Sigmoid colon (tissue), 7 donors: ENCODE measurements at places on chromosomes 2 and 18. TPM values are rescaled to one million over a fixed set of nuclear protein-coding genes. Genes with fewer than 3 reads are reported as not detected.

Gene GKN2
- total RNA-seq: not detected

DNA sequence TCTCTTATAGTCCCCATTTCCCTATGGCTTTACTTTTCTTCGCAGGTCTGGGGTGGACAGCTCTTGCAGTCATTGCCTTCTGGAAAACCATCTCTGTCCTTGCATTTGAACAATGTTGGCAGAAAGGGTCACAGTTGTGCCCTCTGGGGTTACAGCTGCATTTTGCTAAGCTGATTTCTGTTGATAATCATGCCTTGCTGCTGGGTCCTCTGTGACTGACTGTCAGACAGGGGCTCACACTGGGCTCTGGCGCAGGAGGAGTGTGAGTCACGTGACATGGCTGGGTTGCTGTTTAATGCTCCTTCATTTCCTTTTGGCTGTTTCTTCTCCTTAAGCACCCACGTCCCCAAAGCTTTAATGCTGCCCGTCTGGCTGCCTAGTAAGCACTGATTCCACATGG is 196.6 kb upstream of the LHCGR start:
- no peak for DNase-seq

GRCh38 chr2:113692698-113693428 is 63.6 kb downstream of the SLC35F5 start:
- DNase-seq: no peak

Gene ANKRD30BL
- not detected for total RNA-seq

GRCh38 chr18:29104671-29105070 is 927.7 kb upstream of the CDH2 start:
- no peak for DNase-seq

DNA sequence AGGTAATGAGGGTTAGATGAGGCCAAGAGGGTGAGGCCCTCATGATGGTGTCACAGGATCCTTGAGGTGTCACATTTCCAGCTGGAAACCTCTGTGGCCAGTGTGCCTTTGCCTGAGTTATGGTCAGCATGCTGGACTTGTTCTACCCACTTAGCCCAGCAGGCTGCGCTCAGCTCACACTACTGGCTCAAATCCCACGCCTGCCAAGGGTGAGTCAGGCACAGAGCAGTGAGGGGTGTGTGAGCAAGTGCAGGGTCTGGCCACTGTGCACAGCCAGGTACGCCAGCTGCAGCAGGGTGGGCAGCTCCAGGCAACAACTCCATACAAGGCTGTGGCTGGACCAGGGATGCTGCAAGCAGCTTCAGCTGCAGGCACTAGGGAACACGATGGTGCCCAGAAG is 616.6 kb upstream of the FSHR start:
- no peak for DNase-seq

Gene HOXD9
- total RNA-seq: 10.6 TPM

Gene CNDP1
- total RNA-seq: not detected

GRCh38 chr2:125169022-125169763 is 1144.1 kb downstream of the CNTNAP5 start:
- DNase-seq: no peak

Gene ALPI
- not detected for total RNA-seq

- DNase-seq: peak; percentile 37
Measured at GRCh38 chr2:128573116-128573515, 254.4 kb upstream of the HS6ST1 start.

GRCh38 chr2:235025800-235026536 is 74.2 kb downstream of the SH3BP4 start:
- DNase-seq: peak; percentile 62

Gene CTIF
- total RNA-seq: 46.6 TPM

GRCh38 chr18:68604256-68604655 is 110.7 kb downstream of the TMX3 start:
- DNase-seq: no peak

- peak; percentile 88 for DNase-seq
Measured at GRCh38 chr2:73418343-73418742, 32.7 kb downstream of the ALMS1 start.

Gene CYP1B1
- total RNA-seq: 24.6 TPM

DNA sequence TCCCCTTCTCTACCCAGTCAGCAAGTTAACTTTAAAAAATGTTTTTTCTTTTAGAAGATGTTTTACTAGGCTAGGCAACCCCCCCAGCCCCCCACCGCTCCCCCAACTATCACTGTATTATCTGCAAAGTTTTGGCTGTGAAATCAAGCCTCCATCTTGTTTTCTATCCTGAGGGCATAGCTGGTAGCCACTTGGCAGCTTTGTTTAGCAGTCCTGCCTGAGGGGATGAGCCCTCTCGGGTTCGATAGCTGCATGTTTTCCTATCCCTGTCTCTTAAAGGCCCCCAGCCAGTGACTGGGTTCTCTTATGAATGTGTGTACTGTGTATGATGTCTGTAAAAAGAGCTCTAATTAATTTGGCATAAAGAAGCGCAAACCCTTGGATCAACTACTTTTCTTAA is 43.4 kb downstream of the MRO start:
- no peak for DNase-seq

Gene LYPD1
- total RNA-seq: 2.7 TPM

Gene CFAP53
- not detected for total RNA-seq

DNA sequence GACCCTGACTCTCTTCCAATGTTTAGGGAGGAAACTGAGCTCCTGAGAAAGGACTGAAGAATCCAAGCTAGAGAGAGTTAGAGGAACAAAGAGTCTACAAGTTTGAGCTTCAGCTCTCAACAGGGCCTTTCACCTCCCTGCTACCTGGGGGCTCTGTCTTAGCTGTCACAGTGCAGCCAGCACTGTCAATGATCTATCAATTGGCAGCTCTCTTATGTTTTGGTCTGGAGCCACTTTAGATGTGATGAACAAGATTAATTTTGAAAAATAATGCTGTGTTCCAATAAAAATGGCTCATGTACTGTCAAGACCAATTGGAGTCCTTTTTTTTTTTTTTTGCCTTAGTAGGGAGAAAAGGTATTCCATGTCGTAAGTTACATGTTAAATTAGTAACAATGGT is 215.8 kb upstream of the TRIB2 start:
- DNase-seq: no peak

Gene VAMP8
- total RNA-seq: 33.3 TPM

- DNase-seq: no peak
Measured at GRCh38 chr2:29841386-29842004, 79.9 kb downstream of the ALK start.

GRCh38 chr2:212935752-212936151 is 215.7 kb downstream of the IKZF2 start:
- DNase-seq: no peak

DNA sequence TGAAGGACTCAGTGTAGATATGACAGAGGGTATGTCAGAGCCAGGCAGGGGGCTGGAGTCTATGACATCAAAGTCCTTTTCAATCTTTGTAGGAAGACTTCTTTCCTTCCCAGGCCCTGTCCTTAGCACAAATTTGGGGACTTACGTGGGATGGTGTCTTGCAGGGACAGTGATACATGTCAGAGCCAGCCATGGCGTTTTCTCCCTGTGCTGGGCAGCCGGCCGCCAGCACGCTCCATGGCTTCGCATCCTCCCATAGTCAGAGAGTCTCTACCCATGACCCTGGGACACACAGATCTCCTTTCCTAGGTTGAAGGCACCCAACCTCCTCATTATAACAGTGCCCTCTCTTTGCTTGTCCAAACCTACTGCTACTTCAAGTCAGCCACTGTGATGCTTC is 156.9 kb upstream of the MYCN start:
- no peak for DNase-seq

DNA sequence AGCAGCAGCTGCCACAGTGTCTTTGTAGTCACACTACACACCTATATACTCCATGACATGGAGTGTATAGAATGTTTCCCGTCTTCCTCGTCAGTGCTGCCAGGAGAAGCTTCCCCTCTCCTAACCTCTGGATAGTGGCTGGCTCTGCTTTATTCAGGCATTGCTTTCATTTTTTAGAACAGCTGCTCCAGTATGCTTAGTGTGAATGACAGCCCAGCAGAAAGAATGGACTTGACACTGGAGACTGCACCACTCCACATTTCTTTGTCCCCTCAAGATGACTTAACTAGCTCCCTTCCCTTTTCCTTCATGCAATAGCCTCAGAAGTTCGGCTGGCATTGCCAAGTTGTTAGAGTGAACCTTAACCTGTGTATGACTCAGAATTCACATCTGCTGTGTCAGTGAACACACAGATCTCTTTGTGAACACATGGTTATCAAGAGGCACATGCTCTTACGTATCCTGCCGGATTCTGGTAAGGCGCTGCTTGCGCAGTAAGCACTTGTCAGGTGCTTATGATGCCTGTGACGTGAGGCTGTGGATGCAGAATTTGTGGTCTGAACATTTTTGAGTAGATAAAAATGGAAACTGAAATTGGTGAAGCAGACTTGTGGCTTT is 73.9 kb downstream of the NEDD4L start:
- no peak for DNase-seq

DNA sequence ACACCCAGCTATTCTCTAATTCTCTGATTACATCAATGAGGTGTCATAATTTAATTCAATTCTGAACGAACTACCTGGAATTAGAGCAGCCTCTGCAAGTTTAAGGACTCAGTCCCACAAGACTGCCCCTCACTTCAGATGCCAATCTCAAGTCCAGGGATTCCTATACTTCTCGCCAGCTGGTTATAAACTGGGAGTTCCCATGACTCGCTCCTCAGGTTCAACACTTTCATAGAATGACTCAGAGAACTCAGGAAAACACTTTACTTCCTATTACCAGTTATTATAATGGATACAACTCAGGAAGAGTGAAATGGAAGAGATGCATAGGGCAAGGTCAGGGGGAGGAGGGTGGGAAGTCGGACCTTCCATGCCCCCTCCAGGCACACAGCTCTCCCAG is 112.3 kb upstream of the ATP5MC3 start:
- no peak for DNase-seq

- no peak for DNase-seq
Measured at GRCh38 chr2:239129147-239129920, 271.5 kb downstream of the HDAC4 start.

DNA sequence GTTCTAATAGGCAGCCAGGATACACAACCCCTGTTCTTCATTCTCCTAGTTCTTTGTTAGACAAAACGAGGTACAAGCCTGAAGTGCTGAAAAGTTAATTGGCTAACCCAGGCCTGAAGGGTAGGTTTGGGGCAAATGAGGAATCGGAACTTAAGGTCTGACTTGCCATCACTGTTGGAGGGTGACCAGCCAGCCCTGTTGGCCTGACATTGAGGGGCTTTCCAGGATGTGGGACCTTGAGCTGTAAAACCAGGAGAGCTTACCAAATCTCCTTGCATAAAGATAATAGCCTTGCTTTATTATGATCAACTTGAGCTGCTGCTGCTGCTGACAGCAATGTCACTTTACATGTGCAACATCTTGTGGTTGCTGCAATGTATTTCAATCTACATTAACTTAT is 256.0 kb downstream of the VAPA start:
- no peak for DNase-seq

DNA sequence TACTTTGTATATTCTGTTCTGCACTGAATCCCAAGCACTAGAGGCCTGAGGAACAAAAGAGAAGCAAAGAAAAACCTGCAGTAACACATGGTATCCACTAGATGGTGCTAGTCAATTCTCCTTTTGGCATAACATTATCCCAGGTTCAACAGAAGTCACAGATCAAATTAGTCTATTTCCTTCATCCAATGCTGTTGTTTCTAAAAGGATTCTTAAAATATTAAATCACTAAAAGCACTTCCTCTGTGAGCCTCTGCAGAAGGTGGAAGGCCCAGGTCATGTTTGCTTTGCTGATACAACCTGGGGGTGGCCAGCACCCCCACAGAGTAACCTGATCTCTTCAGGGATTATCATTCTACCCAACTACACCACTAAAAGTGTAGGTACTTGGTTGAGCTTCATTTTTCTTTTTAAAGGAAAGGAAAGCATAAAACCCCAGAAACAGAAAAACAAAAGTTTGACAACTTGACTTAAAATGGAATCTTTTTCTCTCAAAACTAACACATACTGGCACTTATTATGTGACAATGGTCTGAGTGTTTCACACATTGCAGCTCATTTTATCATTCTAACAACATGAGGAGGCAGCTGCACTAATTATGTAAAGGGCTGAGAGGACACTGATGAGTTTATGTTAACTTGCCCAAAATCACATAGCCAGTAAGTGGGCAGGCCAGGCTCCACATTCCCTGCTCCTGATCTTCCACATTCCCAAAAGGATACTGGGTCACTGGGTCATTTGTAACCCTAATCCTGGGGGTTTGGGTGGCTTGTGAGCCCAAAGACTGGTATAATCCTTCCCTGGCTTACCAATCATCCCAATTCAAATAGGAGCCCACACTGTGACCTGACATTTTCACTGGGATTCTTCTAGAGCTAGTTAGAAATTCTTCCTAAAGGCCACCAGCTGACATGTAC is 66.8 kb upstream of the DNER start:
- DNase-seq: no peak

- DNase-seq: no peak
Measured at GRCh38 chr2:156657809-156658208, 221.6 kb downstream of the GPD2 start.

Gene TTN
- total RNA-seq: 6.7 TPM

Gene SPAG16
- total RNA-seq: 36.0 TPM

Gene KATNAL2
- total RNA-seq: 1.2 TPM

DNA sequence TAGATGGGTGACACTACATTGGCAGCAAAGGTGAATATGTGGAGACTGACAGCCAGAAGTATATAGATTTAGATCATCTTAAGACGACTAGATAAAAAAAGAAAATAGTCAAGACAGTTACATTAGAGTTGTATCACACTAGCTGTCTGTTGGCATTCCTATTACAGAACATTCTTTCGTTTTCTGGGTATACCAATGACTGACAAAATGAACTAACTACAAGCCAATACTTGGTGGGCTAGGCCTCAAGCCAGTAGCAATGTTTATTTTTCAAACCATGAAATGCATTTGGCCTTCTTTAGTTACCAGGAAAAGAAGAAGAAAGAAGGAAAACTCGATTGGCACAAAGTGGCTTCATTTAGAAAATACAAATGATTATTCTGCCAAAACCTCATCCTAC is 944.9 kb upstream of the ZEB2 start:
- DNase-seq: no peak

Gene GBX2
- not detected for total RNA-seq

GRCh38 chr2:216914491-216914890 is 54.6 kb upstream of the TNP1 start:
- DNase-seq: no peak

DNA sequence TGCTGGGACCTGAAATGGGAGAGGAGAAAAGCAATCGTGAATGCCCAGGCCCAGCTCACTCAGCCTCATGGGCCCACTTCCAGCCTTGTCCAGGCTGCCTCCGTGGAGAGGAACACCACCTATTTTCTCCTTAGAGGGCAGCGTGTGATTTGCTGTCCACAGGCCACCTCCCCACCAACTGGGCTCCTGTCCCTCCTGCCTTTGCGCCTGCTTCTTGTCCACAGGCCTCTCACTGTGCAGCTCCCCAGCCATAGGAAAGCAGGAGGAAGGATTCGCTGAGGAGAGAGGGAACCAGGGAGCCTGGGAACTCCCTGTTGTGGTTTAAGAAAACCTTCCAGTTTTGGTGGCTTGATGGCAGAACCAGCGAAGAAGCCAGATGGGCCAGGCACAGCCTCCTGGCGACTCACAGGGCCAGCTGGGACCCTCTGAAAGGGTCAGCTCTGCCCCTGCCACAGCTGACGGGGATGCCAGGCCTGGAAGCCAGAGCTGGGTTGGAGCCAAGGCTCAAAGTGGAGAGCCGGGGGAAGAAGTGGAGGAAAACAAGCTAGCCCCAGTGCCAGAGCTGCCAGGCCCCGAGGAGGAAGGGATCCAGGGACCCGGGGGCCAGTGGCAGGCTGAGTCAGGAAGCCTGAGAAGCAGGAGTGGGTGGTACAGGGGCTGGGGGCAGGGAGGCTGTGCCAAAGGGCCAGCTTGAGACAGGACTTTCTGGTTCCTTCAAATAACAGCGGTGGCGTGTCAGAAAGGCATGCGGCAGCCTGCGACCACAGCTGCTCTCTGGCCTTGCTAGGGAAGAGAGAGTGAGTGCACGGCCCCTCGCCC is 9.9 kb downstream of the TMBIM1 start:
- DNase-seq: peak; percentile 92

Gene COL4A4
- total RNA-seq: 0.49 TPM

Gene SERPINB4
- not detected for total RNA-seq
